ENCODE measurements at places on chromosomes 5 and 9. TPM values are rescaled to one million over a fixed set of nuclear protein-coding genes. Genes with fewer than 3 reads are reported as not detected.

DNA sequence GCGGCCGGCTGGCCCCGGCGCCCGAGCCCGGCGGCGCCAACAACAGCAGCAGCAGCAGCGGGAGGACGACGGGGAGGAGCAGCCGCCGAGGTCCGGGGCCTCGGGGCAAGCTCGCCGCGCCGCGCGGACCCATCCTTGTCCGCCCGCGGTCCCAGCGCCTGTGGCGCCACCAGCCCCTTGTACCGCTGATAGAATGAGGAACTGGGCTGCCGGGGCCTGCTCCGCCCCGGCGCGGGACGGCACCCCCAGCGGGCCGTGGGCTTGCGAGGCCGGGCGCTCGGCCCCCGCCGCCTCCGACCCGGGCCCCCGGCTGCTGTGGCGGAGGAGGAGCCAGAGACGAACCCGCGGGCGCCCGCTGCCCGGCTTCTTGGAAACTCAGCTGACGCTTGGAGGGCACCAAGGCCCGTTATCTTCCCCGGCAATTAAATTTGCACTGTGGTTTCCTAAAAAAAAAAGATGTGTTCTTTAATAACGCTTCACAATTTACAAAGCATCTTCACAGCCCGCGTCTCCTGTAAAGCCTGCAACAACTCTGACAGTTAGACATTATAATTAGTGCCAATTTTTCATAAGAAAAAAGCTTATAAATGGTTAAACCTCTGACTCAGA, at the start of gene ARSB:
TSS of gene ARSB (minus strand) at position 195 of the 609 bp plus-strand sequence. CDS start at position 133, 62 bp downstream.
- no peak for DNase-seq

DNA sequence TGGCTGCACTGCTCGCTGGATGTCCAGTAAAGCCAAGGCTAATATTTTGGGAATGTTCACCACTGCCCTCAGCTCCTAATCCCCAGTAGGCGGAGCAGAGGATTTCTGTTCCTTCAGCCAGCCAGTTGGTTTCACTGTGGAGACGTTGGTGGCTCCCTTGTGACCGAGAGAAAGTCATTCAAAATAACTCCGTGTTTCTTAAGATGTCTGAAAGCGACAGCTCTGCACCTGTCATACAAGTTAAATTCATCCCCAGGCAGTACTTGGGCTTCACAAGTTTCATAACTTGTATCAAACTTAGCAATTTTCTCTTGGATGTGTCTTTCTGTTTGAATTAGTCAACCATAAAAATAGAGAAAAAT, 382 bp upstream of the CDKN2B start:
- no peak for DNase-seq

GRCh38 chr5:31819926-31820516, 181.1 kb downstream of the PDZD2 start:
- no peak for DNase-seq

- DNase-seq = peak; percentile 21
Measured at GRCh38 chr9:111871499-111871855, 25.1 kb upstream of the UGCG start.

GRCh38 chr5:27093279-27093678, 54.9 kb upstream of the CDH9 start:
- DNase-seq = no peak

The NUTM2G gene
- total RNA-seq = not detected

Measured in cardiac muscle cell (in vitro differentiated cells and primary cell).